ENCODE measurements at places on chromosomes 6 and 20.
A peak's percentile ranks its signal among the peaks of the same experiment; 100 is the strongest.

- no peak for DNase-seq
Measured at GRCh38 chr6:25042036-25042521, 106.3 kb upstream of the RIPOR2 start.

DNA sequence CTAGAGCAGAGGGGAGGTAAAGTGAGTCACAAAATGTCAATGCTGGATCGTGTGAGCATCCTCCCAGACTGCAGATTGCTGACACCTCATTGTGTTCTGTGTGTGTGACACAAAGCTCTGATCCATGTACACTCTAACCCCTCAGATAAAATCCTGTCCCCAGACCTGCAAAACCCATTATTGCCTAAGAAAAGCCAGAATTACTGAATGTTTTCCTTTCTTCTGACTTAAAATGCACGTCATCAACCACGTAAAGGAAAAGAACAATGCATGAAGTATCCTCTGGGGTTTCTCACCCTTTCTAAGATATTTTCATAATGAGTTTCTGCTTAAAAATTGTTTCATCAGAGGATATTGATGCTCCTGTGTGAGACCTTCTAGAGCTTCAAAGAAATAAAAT, 218.0 kb upstream of the PREP start:
- DNase-seq = no peak

- DNase-seq = no peak
Measured at GRCh38 chr6:155003476-155003875, 8.4 kb downstream of the TIAM2 start.

GRCh38 chr6:153003366-153003690, 819 bp upstream of the MTRF1L start:
- no peak for DNase-seq

DNA sequence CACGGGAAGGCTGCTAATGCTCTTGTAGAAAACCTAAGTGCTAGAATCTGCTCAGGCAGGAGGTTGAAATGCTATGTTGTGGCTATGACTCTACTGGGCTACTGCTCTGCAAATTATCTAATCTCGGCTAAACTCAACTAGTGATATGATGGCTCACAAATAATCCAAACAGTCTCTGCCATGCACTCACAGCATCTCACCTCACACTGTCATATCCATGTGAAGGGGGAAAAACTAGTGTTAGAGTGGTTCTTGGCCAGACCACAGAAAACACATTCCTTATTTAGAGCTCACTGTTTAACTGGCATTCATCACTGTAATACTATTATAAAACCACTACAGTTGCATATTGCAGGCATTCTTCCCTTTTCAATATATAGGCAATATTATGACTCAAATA, 81.8 kb upstream of the DST start:
- no peak for DNase-seq

GRCh38 chr6:151699719-151700118, 107.8 kb upstream of the ESR1 start:
- DNase-seq = no peak

DNA sequence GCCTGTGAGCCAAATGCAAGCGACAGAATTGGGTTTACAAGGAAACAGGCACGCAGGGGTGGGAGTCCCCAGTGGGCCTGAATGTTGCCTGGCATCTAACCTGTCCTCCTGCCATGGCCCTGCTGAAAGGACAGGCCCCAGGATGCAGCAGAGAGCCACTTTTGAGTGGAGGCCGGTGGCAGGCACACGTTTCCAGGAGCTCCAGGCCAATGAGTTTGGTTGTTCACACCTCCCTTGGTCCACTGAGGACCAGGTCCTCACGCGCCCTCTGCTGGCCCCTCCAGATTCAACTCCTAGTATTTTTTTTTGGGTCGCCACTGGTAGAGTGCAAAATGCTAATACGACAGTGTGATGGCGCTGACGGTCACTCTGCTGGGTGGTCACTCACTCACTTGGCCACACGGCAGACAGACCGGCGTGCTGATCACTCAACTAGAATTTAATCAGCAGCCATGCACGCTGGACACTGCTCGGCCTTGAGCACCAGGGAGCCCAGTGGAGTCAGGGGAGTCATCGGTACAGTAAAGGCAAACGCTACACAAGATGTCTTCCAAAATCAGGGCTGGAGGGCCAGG, 81.7 kb upstream of the NFATC2 start:
- peak; percentile 73 for DNase-seq

DNA sequence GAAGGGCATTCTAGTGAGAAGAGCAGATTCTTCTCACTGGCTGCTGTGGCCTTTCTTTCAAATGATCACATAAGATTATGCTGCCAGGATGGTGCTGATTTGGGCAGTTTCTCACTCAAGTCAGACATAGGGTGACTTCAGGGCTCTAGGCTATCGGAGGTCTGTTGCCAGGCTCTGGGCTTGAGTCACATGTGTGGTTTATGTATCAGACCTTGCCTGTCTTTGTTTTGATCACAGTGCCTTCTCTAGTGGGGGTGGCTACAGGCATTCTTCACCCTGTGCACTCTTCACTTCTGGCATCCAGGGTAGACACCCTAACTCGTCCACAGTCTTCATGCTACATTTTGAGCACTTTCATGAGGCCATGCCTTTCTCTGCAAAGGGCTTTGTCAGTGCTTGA, 823.7 kb upstream of the MAN1A1 start:
- DNase-seq = no peak

DNA sequence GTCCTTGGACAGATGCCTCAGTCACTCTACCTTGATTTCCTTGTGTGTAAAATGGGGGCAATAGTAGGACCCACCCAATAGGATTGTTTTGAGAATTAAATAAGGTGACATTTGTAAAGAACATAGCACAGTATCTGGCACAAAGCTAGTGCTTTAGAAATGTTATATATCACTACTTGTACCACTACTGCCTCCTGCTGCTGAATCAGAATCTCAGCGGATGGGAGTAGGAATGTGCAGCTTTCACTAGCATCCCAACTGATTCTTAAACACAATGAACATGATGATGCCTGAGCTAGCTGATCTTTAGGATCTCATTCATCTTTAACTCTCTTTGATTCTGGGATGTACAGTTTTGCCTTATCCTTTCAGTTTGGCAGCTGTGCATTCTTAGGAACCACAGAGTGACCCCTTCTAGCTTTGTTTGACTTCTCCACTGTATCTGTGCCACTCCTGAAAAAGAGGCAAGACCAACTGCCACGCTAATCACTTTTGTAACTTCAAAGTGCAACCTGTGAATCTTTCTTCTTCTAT, 7.2 kb downstream of the PBOV1 start:
- no peak for DNase-seq

- DNase-seq = no peak
Measured at GRCh38 chr6:169188051-169188470, 65.6 kb downstream of the THBS2 start.
